ENCODE measurements at places on chromosomes 1 and 21. TPM values are rescaled to one million over a fixed set of nuclear protein-coding genes. Genes with fewer than 3 reads are reported as not detected.

DNA sequence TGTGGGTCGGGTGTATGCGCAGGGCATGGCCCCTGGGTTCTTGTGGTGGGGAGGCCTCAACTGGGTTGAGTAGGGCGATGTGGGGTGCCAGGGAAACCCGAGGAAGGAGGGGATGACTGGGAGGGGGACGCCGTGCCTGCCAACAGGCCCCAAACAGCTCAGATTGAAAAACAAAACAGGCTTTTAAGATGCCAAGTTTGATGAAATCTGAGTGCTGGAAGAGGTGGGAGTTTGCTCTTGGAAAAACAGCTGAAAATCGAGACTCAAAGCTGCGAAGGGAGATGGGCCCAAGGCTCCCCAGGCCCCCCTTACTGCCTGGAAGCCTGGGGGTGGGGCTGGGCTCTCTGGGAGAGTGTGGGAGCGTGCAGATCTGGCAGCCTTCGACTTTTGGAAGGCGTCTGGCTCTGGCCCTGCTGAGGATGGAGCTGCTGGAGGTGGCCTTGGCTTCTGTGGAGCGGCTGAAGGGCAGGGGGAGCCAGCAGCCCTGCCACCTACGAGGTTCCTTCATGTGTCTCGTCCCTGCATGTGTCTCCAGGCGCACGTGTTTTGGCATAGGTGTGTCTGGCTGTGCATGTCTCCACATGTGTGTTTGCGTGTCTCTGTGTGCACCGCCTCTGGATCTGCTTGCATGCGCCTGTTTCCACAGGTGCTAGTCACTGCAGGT is 33.3 kb downstream of the PTPRF start:
- DNase-seq = no peak

DNA sequence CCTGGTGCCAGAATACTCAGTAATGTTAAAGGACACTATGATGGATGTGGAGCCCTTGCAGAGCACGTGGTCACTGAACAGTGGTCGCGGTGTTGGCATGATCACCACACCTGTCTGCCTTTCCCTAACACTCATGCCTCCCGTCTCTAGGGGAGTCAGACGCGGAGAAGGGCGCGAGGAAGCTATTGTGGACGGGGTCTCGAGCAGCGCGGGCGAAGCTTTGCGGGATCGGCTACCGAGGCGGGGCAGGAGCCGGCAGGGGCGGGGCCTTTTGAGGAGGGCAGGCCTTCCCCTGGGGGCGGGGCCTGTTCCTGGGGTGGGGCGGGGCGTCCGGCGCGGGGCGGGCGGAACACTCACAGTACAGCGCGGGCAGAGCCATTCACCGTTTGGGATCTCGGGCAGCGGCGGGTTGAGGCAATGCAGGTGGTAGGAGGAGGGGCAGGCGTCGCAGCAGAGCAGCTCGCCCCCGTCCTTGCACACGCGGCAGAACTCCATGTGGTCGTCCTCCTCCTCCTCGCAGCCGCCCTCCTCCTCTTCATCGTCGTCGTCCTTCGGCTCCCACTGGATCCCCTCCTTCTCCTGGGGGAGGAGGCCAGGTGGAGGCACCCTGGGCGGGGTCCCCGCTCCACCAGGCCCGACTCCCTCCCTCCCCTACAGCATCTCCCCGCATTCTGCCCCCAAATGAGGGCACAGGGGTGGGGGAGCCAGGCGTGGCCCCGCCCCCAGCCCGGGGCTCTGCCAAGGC is 31.5 kb downstream of the CHD5 start:
- no peak for DNase-seq

DNA sequence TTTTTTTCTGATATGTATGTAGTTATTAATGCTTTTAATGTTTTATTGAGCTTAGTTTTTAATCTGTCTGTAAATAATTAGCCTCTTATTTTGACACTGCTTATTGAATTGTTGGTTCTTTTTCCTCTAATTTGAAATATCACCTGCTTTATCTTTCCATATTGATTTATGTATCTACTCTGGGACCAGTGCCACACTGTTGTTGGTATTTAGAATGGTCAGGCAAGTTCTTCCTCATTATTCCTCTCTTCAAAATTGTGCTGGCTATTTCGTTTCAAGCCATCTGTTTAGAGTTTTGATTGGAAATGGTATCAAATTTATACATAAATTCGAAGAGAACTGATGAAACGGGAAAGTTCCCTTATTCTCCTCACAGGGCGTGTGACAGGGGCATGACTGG is 96.8 kb upstream of the APP start:
- no peak for DNase-seq

COL8A2 gene
- 1.6 TPM for polyA plus RNA-seq

GRCh38 chr1:214362188-214362882 is 81.4 kb downstream of the SMYD2 start:
- no peak for DNase-seq

KRTAP19-1 gene
- polyA plus RNA-seq = not detected

DNA sequence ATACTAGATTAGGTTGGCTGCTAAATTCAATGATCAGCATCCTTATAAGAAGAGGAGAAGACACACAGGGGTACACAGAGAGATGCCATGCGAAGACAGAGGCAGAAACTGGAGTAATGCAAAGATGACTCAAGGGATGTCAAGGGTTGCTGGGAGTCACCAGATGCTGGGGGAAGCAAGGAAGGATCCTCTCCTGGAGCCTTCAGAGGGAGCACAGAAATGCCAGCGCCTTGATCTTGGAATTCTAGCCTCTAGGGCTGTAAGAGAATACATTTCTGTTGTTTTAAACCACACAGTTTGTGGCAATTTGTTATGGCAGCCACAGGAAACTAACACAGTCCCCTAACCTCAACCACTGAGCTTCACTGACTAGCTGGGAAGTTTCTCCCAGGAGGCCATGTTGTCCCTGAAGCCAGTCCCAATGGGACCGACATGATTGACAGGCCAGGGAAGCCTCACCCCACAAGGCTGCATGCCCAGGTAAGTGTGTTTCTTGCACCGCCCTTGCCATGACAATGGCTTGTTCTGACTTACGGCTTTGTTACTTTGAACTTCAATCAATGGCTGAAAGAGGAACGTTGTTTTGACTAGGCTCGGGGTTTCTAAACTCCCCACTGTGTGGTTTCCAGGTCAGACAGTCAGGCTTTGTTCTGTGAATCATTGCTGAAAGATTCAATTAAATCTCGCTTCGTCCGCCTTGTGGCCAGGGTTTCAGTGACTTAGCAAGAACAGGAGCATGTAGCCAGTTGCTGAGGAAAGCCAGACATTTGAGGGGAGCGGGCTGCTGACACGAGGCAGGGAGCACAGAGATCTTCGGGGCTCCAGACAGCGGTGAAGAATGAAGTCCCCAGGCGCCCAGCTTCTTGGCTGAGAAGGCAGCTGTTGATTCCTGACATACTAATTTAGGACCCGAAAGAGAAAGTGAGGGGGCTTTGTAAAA is 62.3 kb downstream of the RUNX1 start:
- DNase-seq = no peak

DNA sequence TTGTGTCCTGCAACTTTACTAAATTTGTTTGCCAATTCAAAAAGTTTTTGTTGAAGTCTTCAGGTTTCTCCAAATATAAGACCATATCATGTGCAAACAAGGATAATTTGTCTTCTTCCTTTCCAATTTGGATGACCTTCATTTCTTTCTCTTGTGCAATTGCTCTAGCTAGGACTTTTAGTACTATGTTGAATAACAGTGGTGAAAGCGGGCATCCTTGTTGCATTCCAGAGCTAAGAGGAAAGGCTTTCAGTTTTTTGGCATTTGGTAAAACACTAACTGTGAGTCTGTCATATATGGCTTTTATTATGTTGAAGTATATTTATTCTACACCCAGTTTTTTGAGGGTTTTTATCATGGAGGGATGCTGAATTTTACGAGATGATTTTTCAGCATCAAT is 630.0 kb upstream of the ADGRL2 start:
- no peak for DNase-seq

FAAH gene
- polyA plus RNA-seq = 30.7 TPM

DNA sequence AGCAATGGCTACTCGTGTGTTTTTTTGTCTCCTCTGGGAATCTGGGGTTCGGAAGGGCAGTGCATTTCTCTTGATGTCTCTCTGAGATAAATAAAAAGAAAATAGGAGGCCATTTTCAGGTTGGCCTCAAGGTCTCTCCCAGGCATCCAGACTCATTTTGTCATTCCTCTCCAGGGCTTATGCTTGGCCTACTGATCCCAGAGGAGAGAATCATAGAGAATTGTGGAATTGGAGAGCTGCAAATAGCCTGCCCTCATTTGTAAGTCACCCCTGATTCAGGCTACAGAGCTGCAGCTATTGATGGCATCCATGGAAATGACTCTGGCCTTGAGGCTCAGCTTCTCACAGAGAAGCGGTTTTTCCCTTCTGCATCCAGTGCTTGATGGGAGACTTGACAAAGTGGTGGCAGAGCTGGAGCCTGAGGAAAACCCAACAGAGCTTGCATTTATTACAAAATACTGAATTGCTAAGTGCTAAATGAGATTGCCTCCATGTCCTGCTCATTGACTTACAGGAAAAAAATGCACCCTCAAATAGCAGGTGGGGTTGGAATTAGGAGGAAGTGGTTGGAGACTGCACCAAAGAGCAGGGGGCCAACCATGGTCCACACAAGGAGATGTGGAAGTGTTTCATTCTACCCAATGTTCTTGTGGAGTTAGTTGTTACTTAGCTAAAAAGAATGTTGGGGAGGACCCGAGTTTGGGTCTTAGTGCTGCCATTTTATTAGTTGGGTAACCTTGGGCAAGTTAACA is 140.4 kb downstream of the S1PR1 start:
- no peak for DNase-seq

- no peak for DNase-seq
Measured at GRCh38 chr1:25577134-25577920, 33.9 kb downstream of the LDLRAP1 start.

MCL1 gene
- 158 TPM for polyA plus RNA-seq

BACE2 gene
- 34.0 TPM for polyA plus RNA-seq

GRCh38 chr1:153568367-153569099 is 2.9 kb upstream of the S100A2 start:
- peak; percentile 82 for DNase-seq

TMEM125 gene
- 17.9 TPM for polyA plus RNA-seq

ADAMTS1 gene
- polyA plus RNA-seq = 111 TPM

DNA sequence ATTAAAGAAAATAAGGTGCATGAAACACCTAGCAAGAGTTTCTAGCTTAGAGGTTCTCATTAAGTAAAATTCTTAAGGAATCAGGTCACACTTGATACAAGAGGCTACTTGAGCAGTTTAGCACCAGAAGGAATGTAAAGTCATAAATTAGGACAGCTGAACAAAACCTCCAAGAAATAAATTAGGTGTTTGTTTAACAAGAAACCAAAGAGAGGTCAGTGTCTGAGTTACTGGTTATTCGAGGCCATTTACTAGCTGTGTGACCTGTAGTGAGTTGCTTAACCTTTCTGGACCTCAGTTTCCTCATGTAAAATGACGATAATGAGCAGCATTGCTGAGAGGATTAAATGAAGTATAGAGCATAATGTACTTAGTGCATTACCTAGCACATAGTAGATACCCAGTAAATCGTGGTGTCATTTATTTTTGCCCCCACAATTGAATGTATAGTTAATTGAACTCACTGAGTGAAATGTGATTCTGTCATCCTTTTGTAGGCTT is 908 bp upstream of the ELK4 start:
- no peak for DNase-seq

GRCh38 chr1:80450711-80451110 is 1350.0 kb upstream of the ADGRL2 start:
- DNase-seq = no peak

DNA sequence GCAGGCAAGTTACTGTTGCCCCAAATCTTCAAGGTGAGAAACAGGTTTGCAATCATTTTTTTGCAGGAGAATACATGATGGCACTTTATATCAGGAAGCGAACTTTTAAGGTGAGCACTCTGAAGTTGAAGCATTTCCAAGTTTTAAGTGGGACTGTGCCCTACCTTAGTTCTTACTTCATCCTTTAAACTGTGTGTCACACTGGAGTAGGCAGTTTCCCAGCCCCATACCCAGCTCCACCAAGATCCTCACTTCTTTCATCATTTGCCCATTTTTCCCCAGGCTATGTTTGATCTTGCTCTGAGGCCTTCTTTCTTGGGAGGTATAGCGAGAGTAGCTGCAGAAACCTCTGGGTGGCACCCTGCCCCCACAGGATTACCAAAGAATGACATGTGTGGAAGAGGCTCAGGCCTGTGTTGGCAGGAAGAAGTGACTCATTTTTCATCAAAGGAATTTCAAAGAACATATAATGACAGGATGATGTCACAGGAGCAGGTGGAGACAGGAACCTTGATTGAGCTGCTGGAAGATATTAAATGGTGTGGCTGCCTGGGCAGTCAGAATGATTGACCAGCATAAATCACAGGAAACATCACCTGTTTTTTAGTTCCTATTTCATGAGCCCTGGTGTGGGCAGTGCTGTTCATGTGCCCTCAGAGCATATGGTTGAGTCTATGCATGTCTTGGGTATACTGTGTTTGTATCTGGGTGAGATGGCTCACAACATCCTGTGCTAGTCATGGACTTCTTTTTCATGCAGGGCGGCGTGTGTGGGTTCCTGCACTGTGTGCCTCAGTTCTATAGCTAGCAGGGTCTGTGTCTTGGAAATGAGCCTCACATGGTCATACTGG is 20.8 kb upstream of the MACF1 start:
- DNase-seq = no peak

DNA sequence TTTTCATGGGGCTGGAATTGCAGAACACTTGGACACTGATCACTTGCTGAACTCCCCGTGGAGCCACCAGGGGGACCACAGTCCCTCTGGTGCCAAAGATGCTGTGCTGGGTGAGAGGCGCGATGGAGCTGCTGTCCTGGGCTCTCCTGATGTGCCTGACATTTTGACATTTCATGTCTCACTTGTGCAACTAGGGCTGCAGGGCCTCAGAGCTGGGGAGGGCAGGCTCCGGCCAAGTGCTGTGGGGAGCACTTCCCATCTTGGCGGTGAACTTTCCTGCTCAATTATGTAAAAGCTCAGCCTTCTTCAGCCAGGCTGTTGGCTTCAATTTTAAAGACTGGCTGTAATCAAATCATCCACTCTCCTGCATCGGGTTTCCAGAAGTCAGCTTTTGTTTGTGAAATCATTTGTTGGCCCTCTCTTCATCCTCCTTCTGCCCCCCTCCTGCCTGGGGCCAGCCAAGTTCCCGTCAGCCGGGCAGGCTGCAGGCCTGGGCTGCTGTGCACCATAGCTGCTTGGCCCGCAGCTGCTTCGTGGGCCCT is 36.8 kb downstream of the KCNAB2 start:
- DNase-seq = no peak

SOX13 gene
- polyA plus RNA-seq = 39.3 TPM

DNA sequence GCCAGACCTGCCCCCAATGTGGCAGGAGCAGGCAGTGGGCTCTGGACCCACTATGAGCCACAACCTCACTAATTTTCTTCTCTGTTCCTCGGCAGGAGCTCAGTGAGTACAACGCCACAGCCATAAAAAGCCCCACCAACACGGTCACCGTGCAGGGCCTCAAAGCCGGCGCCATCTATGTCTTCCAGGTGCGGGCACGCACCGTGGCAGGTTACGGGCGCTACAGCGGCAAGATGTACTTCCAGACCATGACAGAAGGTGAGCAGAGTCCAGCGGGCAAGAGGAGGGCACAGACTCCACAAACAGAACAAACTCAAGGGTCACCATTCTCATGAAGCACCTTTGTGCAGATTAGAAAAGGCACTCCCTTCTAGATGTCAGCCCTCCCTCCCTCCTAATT is 79.9 kb downstream of the LACTBL1 start:
- no peak for DNase-seq

PAQR7 gene
- polyA plus RNA-seq = 26.7 TPM

PTPRC gene
- 6.5 TPM for polyA plus RNA-seq

Data from left renal cortex interstitium (tissue), 4 donors.